ENCODE measurements at places on chromosomes 5 and 9.

- no peak for DNase-seq
Measured at GRCh38 chr5:6788956-6789649, 75.9 kb downstream of the TENT4A start.

GRCh38 chr5:95727764-95728191 is 3.4 kb upstream of the RHOBTB3 start:
- no peak for DNase-seq

DNA sequence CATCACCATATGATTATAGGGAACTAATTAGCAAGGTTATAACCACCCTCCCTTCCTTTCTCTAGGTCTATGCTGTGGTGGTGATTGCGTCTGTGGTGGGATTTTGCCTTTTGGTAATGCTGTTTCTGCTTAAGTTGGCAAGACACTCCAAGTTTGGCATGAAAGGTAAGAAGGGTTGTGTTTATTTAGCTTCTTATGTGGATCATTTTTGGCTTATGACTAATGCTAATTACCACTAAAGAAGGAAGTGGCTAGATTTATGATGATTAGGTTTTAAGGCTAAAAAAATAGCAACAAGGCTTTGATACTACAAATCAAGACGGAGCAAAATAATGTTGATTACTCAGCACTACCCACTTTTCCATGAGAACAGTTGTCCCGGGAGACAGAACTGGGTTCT is 82.4 kb downstream of the NTRK2 start:
- DNase-seq = no peak

- DNase-seq = no peak
Measured at GRCh38 chr5:2530609-2531008, 220.9 kb downstream of the IRX2 start.

GRCh38 chr9:37339923-37340322 is 82.6 kb upstream of the GRHPR start:
- DNase-seq = no peak

DNA sequence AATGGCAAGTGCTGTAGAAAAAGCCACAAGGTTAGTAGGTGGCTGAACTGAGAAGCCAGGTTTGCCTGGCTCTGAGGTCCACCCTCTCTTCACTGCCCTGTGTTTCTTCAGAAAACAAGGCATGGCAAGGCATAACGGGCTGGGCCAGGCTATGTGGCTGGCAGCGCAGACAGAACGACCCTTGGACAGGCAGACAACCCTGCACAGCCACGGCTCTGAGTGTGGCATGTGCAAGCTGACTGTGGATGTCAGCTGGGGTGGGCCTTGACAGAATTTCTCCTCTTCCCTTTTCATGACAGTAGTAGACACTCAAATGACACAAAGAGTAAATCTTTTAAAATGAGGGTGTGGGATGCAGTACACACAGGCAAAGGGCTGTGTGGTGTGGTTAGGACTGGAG is 81.7 kb downstream of the MACROH2A1 start:
- DNase-seq = no peak

DNA sequence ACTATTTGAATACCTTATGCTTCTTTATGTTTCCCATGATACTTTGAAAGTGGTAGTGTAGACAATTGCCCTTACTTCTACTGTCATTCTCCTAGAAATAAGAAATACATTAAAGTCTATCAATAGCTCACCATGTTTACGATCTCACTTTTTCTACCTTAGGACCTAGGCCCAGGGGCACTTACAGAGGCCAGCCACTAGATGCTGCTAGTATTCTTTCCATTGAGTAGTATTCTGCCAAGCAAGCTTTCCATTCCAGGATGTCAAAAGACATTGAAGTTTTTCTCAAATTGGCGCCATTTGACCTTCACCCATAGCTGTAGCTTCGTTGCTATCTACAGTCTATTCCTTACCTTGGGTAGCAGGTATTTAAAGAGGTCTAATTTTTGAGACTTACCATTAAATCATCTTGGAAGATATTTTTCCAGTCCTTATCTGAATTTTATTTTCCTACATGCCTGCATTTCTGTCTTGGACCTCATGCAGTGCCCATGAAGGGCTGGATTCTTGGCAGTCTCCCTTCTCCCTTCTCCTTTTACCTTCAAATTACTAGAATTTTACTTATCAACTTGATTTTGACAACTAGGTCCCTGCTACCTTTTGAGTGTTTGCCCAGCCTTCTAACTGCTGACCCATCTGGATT is 246.0 kb upstream of the NUDT12 start:
- DNase-seq = no peak

DNA sequence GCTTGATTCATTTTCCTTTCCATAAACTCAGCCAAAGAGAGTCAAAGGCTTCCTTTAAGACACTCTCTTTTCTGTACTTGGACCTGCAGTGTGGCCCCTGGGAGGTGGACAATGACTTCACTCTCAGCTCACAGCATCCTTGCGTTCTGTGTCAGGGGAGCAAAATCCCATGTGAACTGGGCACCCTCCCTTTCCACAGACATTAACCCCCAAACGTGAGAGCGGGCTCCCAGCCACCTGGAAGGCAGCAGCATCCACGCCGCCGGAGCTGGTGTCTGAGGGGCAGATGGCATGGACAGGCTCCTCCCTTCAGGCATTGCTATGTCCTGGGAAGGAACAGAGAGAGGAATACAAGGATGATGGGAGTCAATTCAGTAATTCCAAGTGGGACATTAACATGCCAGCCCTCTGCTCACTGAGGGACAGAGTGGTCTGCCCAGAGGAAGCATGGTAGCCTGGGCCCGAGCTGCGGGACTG is 39.5 kb downstream of the TRIP13 start:
- DNase-seq = peak; percentile 25

GRCh38 chr5:116830079-116830478 is 255.5 kb upstream of the SEMA6A start:
- no peak for DNase-seq

DNA sequence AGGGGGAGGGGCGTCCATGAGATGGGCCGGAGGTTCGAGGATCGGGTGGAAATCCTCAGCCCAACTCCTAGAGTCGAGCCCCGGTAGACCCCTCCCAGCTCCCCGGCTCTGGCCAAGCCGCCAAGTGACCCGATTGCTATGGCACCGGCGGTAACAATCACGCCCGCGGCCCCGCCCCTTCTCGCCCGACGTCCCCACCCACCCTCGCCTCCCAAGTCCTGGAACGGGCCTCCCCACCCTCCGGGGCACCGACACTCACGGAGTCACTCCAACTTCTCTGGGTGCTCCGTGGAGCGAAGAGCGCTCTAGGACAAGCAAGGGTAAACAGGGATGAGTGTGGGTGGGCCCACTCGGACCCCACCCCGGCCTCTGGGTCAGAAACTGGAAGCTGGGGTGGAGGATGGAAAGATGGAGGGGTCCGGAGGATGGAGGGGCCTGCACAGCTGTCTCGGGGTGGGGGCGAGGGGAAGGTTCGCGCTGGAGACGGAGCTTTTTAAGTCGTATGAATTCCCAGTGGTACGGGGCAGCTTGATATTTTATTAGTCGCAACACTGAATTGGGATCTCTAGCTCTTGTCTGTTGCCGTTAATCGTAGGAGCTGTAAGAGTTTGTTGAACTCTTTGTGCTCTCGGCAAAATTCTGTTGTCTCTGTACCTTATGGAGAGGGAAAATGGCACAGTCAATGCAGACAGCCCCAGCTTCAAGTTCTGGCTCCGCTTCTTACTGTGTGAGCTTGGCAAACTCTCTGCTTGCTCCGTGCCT is at the start of gene SPACA9:
SPACA9 (plus strand) TSS at position 204 of the 762 bp plus-strand sequence. CDS start 5,050 bp downstream, outside the sequence.
- peak; percentile 36 for DNase-seq

DNA sequence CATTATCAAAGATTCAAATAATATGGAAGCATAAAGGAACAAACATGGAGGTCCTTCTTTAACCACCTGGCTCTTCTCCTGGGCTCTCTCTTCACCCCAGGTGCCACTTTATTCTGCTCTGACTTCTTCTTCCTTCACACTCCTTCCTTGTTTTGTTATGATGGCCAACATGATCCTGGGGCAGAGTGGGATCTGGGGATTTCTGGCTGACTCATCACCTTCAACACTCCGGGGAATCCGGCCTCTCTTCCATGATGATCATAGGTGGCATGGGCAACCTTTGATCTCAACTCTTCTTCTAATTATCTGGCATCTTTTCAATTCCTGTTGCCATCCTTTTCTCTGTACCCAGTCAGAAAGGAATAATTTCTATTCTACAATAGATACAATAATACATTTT is 62.1 kb upstream of the TRPC7 start:
- no peak for DNase-seq

DNA sequence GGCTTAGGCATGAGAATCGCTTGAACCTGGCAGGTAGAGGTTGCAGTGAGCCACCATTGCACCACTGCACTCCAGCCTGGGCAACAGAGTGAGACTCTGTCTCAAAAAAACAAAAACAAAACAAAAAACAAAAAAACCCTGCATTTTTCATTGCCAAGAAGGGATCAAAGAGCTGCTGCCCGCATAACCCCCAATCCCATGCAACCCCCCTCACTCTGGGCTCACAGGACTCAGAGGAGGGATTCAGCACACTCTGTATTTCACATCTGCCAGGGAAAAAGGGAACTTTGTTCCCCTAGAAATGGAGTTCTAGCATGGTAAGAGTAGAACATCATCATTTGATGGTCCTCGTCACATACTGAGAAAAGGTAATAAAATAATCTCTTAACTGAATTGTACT is 153.9 kb upstream of the GNA14 start:
- DNase-seq = no peak

- no peak for DNase-seq
Measured at GRCh38 chr5:151897896-151898295, 26.8 kb downstream of the GLRA1 start.

- no peak for DNase-seq
Measured at GRCh38 chr5:86979811-86980411, 287.8 kb upstream of the RASA1 start.

- DNase-seq = no peak
Measured at GRCh38 chr9:127714020-127714750, 1.3 kb downstream of the PTRH1 start.

GRCh38 chr5:88748666-88749065 is 134.3 kb downstream of the MEF2C start:
- DNase-seq = no peak

DNA sequence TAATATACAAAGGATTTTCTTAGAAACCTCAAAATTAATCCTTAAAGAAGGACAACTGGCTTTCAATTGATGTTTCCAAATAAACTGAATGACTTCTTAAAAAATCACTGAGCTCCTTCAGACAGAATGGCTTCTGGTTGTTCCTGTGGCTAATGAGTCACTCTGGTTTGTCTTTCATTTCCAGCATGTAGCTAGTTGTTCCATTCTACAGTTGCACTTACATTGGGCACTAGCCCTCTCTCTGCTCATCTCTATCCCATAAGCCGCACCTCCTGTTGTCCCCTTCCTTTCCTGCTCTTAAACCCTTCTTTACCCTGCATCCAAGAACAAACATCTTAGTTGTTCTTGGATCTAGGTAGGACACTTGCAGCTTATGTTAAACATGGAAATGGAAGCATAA is 235.3 kb upstream of the HAPLN1 start:
- no peak for DNase-seq
